Endothelial cell of umbilical vein (primary cell): ENCODE measurements at places on chromosomes 7 and 10. TPM values are rescaled to one million over a fixed set of nuclear protein-coding genes. Genes with fewer than 3 reads are reported as not detected.

DNA sequence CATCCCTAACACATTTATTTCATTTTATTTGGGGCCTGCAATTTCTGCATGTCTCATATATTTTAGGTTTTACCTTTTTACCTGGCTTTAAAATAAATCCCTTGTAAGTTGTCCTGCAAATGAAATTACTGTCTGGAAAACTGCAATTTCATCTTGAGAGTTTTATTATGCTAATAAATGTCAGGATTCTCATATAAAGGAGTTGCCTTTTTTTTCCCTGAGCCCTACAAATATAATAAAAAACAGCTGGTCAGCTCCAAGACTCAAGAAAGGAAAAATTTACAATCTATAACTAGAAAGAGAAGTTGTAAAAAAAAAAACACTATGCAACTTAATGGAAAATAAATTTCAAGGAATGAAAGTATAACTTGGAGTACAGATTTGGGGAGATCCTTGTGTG is 108.7 kb downstream of the SH2D4B start:
- no peak overlapping the region for H3K4me3 ChIP-seq
- no peaks in the 10 kb centered on the region for H3K36me3 ChIP-seq
- H3K27ac ChIP-seq = no peak overlapping the region
- DNase-seq = no peak
- H3K4me1 ChIP-seq = no peaks in the 10 kb centered on the region
- no peaks in the 10 kb centered on the region for H3K27me3 ChIP-seq

DNA sequence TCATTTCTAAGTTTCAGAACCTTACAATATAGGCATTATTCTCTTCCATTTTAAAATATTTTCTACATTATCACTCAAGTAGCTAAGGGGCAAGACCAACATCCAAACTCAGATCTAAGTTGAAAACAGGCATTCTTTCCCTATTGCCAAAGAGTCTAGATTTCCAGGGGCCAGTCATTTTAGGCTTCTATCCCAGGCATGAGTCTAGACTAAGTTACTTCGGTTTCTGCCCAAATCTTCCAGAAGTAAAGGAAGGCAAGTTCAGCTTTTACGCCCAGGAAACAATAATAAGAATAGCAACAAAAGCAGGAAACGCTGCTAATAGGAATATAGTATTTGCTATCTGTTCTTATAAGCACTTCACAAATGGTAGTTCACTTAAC is 189.9 kb downstream of the DGKI start:
- no peaks in the 10 kb centered on the region for H3K36me3 ChIP-seq
- H3K4me1 ChIP-seq = peaks cover 9% of the 10 kb centered on the region
- DNase-seq = no peak
- no peak overlapping the region for H3K4me3 ChIP-seq

DNA sequence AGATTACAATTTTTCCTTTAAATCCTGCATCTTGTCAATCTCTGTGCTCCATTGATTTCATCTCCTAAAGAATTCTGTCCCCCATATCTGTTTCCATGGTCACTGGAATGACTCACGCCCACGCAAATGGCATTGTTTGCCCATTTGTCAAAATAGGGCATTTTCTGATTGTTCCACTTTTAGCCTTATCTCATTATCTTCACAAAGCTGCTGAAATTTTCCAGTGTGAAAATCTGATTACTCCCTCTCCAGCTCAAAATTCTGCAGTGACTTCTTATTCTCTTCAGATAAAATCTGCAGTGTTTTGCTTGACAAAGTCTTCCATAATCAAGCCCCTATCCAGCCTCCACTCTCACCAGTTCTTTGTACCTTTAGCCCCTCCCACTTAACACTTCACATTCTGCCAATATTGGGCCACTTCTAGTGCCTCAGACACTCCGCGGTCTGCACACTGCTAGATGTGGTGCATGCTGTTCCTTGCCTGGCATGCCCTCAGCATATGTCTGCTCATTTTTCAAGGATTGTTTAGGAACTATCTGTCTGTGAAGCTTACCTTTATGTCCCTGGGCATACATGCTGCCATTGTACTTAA is 33.9 kb upstream of the CTTNBP2 start:
- H3K4me1 ChIP-seq = no peaks in the 10 kb centered on the region
- DNase-seq = no peak
- H3K27me3 ChIP-seq = no peaks in the 10 kb centered on the region
- H3K4me3 ChIP-seq = no peak overlapping the region

DNA sequence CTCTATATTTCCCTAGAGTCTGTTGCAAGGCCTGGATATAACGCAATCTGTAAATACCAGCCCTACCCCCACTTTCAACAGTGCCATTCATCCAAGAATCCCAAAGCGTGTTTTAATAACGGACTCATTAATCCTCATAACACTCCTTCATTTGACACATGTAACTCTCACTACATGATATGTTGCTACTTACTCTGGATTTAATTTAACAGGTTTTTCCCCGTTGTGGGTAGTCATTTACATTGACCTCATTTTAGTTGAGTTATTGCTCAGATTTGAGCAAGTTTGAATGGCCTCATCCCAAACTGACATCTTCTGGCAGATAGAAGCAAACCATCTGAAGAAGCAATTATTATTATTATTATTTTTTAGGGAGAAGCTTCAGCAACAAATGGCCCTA is 125.4 kb upstream of the NPVF start:
- H3K27me3 ChIP-seq = no peaks in the 10 kb centered on the region
- H3K4me1 ChIP-seq = no peaks in the 10 kb centered on the region
- no peaks in the 10 kb centered on the region for H3K36me3 ChIP-seq
- H3K4me3 ChIP-seq = no peak overlapping the region

GRCh38 chr7:1127001-1127400 is 33.0 kb downstream of the ZFAND2A start:
- no peak overlapping the region for H3K27ac ChIP-seq
- peaks cover 12% of the 10 kb centered on the region for H3K4me1 ChIP-seq
- H3K27me3 ChIP-seq = no peaks in the 10 kb centered on the region

DNA sequence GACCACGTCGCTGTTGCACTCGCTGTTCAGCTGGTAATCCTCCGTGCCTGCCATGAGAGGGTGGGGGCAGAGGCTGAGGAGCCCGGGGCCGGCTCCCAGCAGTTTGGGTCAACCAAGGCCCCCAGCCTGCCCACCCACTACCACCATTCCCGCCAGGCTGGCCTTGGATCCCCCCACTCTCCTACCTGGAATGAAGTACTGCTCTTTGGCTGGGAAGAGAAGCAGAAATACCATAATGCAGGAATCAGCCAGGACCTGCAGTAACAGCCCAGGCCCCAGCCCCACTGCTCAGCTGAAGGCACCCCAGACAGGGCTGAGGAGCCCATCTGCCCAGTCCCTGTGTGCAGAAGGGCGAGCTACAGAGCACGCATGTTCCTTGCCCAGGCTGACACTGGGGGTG is 138.0 kb downstream of the SLIT1 start:
- H3K36me3 ChIP-seq = no peaks in the 10 kb centered on the region
- H3K27me3 ChIP-seq = peaks cover 2% of the 10 kb centered on the region
- H3K4me1 ChIP-seq = no peaks in the 10 kb centered on the region

GRCh38 chr7:41817386-41817785 is 114.5 kb upstream of the INHBA start:
- H3K4me1 ChIP-seq = no peaks in the 10 kb centered on the region
- no peak overlapping the region for H3K4me3 ChIP-seq
- no peak overlapping the region for H3K27ac ChIP-seq
- no peak for DNase-seq

DNA sequence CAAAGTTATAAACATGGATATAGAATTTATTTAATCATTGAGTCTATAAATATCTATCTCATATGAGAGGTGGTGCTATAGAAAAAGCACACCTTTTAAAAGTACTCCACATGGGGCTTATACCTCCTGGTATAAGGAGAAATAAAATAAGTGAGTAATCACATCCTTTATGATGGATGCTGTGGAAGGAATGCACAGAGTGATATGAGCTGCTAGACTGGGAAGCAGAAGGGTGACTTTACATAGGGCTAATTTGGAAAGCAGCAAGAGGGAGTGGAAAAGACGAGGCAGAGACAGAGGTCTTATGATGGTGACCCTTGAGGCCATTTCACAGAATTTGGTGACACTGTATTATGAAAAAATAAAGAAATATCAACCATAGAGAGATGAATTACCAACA is 59.4 kb upstream of the AHR start:
- peaks cover 33% of the 10 kb centered on the region for H3K4me1 ChIP-seq
- DNase-seq = peak; percentile 27
- no peaks in the 10 kb centered on the region for H3K27me3 ChIP-seq
- H3K27ac ChIP-seq = no peak overlapping the region

- no peaks in the 10 kb centered on the region for H3K4me1 ChIP-seq
- H3K36me3 ChIP-seq = no peaks in the 10 kb centered on the region
- H3K27me3 ChIP-seq = no peaks in the 10 kb centered on the region
- H3K4me3 ChIP-seq = no peak overlapping the region
These were observed 101.3 kb upstream of the DNAJB12 start for GRCh38 chr10:72455889-72456595.

DNA sequence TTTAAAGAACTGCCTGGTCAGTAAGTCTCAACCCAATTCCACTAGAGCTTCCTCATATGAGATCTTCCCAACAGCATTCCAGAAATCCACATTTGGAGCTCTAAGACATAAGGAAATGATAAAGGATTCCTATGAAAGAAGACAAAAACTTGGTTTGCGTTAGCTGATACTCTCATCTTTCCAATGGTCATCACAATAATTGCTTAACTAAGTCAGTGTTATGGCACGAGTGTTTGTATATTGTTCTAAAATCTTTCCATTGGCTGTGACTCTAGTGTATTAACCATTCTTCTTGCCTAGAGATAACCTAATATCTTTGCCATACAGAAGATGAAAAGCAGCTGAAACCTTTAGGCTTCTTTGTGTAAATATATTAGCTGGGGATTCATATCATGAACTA is 289.0 kb downstream of the SNX13 start:
- no peaks in the 10 kb centered on the region for H3K4me1 ChIP-seq
- no peaks in the 10 kb centered on the region for H3K27me3 ChIP-seq
- H3K27ac ChIP-seq = no peak overlapping the region
- no peaks in the 10 kb centered on the region for H3K36me3 ChIP-seq

GRCh38 chr10:35503578-35503977 is 101.6 kb upstream of the GJD4 start:
- no peak overlapping the region for H3K4me3 ChIP-seq
- no peaks in the 10 kb centered on the region for H3K27me3 ChIP-seq
- no peaks in the 10 kb centered on the region for H3K4me1 ChIP-seq
- DNase-seq = no peak
- H3K27ac ChIP-seq = no peak overlapping the region

GRCh38 chr10:12559578-12560178 is 210.3 kb downstream of the CAMK1D start:
- H3K27me3 ChIP-seq = no peaks in the 10 kb centered on the region
- no peaks in the 10 kb centered on the region for H3K36me3 ChIP-seq
- no peak for DNase-seq
- H3K4me3 ChIP-seq = no peak overlapping the region
- no peaks in the 10 kb centered on the region for H3K4me1 ChIP-seq
- H3K27ac ChIP-seq = no peak overlapping the region

DNA sequence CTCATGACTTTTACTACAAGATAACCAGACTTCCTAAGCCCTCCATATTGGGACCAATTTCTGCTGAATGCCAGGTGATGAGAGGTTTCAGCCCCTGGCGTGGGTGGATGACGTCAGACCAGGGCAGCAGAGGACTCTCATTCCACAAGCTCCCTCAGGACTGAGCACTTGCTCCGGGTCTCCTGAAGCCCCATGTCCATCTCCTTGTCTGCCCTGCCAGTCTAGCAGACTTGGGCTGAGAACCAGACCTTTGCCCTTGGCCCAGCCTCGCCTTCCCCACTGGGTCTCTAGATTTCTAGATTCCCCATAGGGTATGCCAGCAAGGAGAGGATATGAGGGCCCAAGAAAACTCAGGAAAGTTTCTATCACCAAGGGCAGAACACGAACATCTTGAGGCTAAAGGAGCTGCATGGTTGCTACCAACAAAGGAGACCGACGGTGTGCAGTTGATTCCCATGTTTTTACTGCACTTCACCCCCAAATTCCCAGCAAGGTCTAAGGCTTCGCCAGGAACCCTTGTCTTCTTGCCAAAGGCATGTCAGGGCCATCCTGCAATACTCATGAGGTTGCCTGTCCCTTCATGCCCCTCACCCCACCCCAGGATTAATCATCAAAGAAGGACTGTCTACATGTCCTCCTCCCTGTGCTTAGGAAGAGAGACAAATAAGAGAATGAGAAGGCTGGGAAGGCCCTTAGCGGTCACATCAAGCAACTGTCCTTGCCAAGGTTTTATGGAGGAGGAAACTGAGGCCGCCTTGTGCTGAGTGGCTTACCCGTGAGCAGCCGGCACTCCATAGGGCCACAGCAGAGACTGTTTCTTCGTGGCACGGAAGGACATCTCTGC is 96.5 kb upstream of the MACROH2A2 start:
- H3K4me3 ChIP-seq = no peak overlapping the region
- peaks cover 3% of the 10 kb centered on the region for H3K36me3 ChIP-seq
- no peak for DNase-seq
- no peak overlapping the region for H3K27ac ChIP-seq

DNA sequence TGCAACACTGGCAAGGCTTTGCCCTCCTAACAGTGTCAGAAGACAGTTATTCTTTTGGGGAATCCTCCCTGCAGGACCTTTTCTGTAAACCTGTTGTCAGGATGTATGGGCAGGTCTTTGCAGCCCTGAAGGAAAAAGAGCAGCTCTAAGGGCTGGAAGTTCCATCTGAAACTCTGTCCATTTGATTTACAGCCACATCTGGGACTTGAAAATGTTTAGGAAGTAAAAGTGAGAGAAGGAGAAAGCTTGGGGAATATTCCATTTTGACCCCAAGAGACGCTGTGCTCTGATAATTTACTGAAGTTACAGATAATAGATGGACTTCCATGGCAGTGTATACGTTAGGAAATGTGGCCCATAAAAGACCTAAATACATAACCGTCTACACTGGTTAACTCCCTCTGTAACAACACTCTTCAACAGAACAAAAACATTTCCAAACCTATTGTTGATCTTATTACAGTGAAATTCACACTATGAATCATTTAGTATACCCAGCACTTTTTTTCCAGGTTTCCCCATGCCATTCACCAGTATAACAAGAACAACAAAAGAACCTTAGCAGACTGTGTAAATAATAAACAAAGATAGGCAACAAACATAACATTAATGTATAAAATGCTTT is 89.1 kb downstream of the KIAA1549 start:
- H3K36me3 ChIP-seq = peaks cover 2% of the 10 kb centered on the region
- DNase-seq = peak; percentile 17
- H3K27me3 ChIP-seq = no peaks in the 10 kb centered on the region
- no peak overlapping the region for H3K27ac ChIP-seq
- no peaks in the 10 kb centered on the region for H3K4me1 ChIP-seq

GRCh38 chr7:74217455-74218342 is 7.9 kb downstream of the LAT2 start:
- no peaks in the 10 kb centered on the region for H3K36me3 ChIP-seq
- H3K27me3 ChIP-seq = no peaks in the 10 kb centered on the region
- no peak overlapping the region for H3K4me3 ChIP-seq
- DNase-seq = no peak

DNA sequence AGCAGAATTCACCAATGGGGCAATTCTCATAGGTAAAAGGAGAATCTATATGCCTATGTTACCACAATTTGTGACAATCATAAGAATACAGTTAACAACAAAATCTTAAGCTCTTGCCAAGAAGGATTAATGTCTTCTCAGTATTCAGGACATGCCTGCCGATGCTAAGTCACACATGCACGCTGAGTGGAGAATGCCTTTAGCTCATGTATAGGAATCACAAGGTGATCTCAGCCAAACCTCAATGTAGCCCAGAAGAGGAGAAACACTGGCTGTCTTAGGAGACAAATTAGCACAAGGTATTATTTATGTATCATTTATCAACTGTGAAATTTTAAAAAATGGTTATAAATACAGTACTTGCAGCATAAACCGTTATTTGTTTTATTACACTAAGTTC is 2.7 kb downstream of the HTR7 start:
- no peak overlapping the region for H3K27ac ChIP-seq
- no peaks in the 10 kb centered on the region for H3K36me3 ChIP-seq
- no peak for DNase-seq
- peaks cover 23% of the 10 kb centered on the region for H3K27me3 ChIP-seq

The SPDYE6 gene
- not detected in 2 replicates for polyA plus RNA-seq

The TMEM72 gene
- polyA plus RNA-seq = not detected in 2 replicates

The ELN gene
- 2.6 and 3.1 TPM in 2 replicates for polyA plus RNA-seq

The CFAP70 gene
- polyA plus RNA-seq = 0.11 and 0.19 TPM in 2 replicates
